Stimulated activated CD8-positive, alpha-beta memory T cell treated with anti-CD3 and anti-CD28 coated beads, Interleukin-7, amount 100 ng/mL, for 1 hour (primary cell): ENCODE measurements at places on chromosomes 5 and 9.

GRCh38 chr5:167802755-167803431 lies 488.6 kb upstream of the WWC1 start:
- DNase-seq, result no peak

GRCh38 chr5:179613460-179614071 lies 9.9 kb downstream of the HNRNPH1 start:
- no peak for DNase-seq

DNA sequence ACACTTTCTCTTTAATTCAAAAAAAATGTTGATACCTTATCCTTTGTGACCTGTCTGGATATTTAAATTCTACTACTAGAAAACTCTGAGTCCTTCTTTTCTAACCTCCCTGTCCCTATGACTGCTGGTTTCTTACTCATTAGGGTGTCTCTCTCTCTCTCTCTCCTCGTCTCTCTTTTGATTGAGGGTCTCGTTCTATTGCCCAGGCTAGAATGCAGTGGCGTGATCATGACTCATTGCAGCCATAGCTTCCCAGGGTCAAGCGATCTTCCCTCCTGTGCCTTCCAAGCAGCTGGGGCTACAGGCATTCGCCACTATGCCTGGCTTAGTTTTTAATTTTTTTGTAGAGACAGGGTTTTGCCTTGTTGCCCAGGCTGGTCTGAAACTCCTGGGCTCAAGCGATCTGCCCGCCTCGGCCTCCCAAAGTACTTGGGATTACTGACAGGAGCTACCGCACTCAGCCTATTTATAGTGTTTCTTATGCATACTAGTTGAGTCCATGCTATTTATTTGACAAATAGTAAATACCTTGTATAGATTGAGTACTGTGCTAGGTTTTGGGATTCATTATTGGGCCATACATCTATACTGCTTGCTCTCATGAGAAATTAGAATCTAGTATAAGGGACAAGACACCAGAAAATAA lies 61.9 kb downstream of the NSD1 start:
- no peak for DNase-seq

DNA sequence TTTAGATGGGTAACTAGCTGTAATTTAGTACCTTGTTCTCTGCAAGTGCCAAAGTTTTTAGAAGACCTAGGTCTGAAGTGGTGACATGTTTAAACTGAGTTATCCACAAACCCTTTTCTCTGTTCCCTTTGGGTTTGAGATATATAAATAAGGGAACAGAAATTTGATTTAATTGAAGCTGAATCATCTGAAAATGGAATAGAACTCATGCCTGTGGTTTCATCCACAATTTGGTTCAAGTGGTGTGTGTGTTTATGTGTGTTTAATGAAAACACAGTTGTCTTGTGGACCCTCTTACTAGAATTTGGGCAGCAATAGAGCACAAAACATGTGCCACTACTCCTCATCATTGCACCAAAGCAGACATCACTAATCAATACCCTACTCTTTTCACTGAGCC lies 216.9 kb downstream of the GLIS3 start:
- no peak for DNase-seq

DNA sequence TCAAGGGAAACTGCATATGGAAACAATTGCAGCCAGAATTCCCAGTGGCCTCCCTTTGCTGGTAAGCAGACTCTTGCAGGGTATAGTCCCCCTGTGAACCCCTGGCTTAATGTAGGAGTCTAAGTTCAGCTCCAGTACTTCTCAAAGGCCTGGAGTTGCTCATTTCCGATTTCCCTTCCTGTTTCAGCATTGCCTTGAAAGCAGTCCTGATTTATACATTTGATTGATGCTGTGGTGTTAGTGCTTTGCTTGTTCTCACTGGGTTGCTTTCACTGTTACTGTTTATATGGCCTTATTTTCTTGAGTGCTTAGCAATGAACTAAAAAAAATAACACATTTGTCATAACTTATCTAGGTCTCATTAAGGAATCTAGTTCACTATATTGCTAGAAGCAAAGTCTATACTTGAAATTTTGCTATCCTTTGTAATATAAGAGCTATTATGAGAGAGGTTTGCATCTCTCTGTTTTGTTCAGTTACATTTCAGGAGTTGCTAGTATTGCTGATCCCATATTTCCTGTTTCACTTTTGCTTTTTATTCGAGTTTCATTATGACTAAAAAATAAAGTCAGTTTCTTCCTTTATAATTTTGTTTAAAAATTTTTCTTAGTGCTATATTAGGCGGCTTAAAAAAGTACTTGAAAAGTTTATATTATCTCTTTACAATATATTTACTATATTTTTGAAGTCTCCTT lies 122.4 kb upstream of the NMUR2 start:
- DNase-seq, result no peak

- DNase-seq, result no peak
Measured at GRCh38 chr5:16809395-16810207, 126.5 kb downstream of the MYO10 start.

DNA sequence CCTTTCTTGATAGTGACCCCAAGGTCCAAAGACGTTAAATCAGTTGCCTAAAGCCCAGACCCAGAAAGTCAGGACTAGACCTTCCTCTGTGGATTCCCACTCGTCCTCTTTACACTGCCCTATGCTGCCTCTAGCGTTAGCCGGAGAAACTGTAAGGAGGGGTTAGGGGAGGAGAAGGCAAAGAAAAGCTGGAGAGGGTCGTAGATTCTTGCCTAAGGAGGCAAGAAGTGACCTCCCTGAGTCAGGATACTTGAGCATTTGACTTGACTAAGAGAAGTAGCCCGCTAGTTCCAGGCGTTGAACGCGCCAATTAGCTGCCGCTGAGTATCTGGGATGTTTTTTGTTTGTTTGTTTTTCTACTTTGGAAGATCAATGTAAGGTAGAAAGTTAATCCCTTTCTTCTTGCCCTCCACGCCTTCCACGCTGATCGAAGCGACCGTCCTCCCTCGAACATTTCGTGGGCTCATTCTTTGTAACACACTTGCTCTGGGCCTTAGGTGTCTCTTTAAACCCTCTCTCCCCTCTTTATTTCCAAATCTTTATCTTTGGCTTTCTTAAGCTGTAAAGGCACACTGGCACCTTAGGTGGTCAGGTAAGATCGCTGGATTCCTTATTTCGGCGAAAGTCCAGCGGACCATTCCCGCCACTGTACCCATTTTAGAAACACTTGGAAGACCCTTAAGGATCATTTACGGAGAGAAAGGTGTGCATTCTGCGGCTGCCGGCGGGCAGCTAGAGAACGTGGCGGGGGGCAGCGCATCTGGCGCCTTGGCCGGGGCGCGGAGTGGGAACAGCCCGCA lies 5.1 kb upstream of the RGMB start:
- no peak for DNase-seq

- DNase-seq, result no peak
Measured at GRCh38 chr5:159582756-159583541, 252.7 kb upstream of the IL12B start.

DNA sequence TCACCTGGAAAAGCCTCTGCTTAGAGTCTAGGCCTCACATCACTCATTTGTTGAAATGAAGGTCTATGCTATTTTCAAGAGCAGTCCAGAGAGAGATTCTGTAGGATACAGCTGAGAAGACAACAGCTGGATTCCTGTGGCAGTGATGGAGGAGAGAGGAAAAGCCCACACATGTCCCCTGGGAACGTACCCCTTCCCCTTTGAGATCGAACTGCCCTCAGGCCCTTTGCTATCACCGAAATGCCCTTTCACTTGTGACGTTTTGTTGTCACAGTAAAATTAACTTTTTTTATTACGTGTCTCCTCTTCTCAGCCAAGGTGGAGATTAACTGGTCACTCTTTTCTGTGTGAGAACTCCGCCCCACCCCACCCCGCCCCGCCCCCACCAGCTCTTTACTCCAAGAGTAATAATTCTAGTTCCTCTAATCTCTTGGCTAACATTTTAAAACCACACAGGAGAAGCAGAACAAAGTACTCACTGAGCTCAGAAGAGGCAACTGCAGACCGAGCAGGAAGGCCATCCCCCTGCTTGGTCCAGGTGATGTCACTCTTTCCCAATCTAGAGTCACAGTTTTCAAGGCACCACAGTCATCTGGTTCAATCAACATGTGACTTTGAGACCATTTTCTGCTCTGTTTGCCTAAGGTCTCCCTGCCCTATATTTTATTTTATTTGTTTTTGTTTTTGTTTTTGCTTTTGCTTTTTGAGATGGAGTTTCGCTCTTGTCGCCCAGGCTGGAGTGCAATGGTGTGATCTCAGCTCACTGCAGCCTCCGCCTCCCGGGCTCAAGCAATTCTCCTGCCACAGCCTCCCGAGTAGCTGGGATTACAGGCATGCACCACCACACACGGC lies 105.6 kb downstream of the SUSD1 start:
- no peak for DNase-seq

- DNase-seq, result no peak
Measured at GRCh38 chr5:11547140-11547539, 357.1 kb downstream of the CTNND2 start.

GRCh38 chr5:41416336-41416735 lies 94.1 kb downstream of the PLCXD3 start:
- DNase-seq, result no peak

GRCh38 chr9:7592321-7593316 lies 207.0 kb downstream of the DMAC1 start:
- no peak for DNase-seq
